Stimulated activated CD8-positive, alpha-beta memory T cell treated with anti-CD3 and anti-CD28 coated beads, Interleukin-7, amount 100 ng/mL, for 48 hours (primary cell): ENCODE measurements at places on chromosomes 2 and 18.
A peak's percentile ranks its signal among the peaks of the same experiment; 100 is the strongest.

GRCh38 chr2:148896136-148896535 lies 21.1 kb downstream of the KIF5C start:
- no peak for DNase-seq

- no peak for DNase-seq
These were observed 220.1 kb downstream of the PRKCE start for GRCh38 chr2:45871541-45871940.

- DNase-seq = no peak
These were observed 108.7 kb upstream of the HS6ST1 start for GRCh38 chr2:128427413-128427755.

DNA sequence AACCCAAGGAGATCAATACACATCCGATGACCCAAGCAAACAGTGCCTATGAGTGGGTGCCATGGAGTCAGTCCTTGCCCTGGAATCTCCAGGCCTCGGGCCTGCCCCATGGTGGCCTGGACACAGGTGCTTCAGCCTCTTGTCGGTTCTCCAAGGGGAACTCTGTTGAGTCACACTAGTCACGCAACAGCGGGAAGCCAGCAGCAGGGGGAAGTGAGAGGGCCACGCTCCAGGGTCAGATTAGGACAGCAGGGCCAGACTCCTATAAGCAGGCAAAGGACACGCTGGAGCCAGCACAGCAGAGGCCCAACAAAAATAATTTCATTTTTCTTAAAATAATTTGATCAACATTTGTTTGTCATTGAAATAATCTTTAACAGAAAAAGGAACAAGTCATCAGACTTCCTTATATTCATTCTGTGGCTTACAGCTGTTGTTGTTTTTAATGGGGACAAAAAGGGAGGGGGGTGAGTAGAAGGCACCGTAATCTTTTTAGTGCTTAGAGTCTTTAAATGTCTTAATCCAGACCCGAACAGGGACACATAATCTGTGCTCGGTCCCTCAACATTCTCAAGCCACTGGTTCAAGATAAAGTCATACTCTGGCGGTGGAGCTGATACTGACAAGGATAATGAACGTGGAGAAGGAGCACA lies 16.4 kb upstream of the ARMC9 start:
- no peak for DNase-seq

DNA sequence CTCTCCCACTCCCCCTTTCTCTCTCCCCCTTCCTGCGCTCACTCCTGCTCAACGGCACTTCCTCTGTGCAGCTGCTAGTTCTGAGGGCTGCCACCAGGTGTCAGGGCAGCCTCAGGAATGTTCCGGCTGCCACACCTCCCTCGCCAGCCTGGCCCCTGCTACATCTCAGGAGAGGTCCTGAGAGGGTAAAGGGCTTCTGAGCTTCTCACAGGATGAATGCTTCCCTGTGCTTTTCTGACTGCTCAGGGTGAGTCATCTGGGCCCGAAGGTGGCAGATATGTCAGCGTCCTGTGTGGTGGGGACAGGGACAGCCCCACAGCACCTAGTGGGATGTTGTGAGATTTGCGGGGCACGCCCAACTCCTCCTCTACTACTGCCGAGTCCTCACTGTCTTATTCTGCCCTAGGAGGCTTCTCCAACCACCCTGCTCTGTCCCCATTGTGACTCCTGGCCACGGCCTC lies 49.0 kb downstream of the PLEKHB2 start:
- peak; percentile 89 for DNase-seq

DNA sequence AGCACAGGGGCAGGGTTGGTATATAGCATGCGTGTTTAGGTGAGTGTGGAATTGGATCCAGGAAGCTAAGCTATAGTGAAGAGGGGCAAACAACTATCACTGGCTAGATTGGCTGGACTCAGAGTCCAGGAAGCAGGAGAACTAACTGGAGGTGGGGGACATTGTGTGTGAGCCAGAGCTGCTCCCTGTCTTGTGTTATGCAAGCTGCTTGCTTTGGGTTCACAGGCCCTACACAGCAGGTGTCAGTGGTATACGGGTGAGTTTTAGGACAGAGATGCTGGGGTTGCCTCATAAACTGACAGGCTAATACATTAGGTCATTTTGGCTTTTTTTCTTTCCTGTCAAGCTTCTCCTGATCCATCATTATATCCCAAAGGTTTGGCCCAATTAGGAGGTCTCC lies 87.5 kb downstream of the CCDC85A start:
- no peak for DNase-seq

DNA sequence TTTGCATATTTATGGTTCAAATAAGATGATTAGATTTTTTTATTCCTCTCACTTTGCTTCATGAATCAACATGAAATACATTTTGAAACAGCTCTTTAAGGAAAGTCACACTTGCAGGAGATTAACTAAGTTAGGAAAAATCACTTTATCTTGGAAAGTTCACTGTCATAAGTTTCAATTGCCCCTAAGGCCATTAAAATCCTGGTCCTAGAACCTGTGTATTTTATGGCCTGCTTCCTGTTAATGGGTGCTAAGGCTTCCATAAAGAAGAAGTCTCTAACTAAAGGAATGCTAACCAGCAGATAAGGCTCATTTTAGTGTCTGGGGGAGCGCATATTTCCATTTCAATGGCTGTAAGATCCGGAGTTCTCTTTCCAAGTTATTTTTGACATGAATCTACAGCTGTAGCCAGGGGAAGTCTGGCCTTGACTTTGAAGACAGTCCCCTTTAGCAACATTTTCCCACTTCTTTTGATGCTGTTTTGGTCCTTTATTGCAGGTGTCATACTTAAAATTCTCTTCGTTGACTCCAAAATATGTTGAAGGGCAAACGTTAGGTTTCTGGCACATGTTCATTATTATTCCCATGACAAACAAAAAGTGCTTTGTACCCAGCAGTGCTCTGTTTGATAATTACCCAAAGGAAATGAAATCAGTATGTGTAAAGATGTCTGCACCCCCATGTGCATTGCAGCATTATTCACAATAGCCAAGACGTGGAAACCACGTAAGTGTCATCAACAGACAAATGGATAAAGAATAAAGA lies 34.4 kb upstream of the SH3BP4 start:
- no peak for DNase-seq

- DNase-seq = no peak
These were observed 1.1 kb downstream of the COPS9 start for GRCh38 chr2:240134956-240135520.

DNA sequence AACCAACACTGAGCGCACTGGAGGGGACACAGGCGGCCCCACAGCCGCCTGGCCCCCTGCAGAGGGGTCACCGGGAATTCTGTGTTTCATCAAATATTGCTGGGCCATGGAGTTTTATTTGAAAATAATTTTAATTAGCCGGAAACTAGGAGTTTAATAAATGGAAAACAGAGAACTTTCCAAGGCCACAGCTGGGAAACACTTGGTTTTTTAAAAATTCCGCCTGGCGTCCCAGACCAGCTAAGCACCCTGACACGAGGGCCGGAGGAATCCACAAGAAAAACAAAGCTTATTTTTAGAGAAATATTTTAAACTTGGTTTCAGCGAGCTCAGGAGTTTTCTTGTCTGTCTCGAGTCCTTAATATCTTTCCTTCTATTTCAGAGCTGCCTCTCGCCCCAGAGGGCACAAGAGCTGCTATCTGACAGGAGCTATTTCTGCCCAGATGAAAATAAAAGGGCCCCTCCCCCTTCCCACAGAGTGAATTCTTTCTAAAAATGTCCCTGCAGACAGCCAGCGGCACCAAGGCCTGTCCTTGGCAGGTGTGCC lies 8.2 kb downstream of the ZFP36L2 start:
- DNase-seq = no peak

GRCh38 chr2:238995634-238996033 lies 147.7 kb downstream of the TWIST2 start:
- DNase-seq = no peak

DNA sequence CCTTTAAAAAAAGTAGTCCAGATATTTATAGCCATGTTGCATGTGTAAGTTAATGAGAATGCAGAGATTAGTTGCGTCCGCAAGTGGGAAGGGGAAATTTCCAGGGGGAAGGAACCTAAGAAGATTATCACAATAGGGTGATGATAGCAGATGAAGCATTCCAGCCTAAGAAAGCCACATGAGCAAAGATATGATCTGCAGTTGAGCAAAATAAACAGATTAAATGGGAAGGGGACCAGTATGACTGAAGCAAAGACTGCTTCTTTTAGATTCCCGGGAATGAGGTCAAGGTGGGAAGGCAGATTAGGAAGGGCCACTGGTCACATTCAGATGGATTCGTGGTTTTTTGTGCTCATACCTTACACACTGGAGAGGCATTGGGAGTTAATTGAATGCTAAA lies 154.6 kb upstream of the CDH2 start:
- DNase-seq = no peak
